ENCODE measurements at places on chromosomes 16 and 17.

DNA sequence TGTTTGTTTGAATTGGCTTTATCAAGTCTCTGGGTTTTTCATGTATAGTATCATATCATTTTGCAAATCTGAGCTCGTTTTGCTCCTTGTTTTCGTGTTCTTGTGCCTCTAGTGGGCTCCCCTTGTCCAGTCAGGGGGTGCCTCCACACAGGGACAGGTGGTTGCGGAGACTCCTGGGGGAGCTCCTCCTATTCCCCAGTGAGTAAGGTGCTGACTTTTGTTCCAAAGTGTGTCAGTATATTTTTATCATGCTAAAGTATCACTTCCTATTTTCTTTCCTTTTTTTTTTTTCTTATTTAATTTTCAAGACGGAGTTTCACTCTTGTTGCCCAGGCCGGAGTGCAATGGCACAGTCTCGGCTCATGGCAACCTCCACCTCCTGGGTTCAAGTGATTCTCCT, 30.3 kb upstream of the IL17C start:
- DNase-seq: no peak

GRCh38 chr16:4925293-4925607, 11.7 kb downstream of the PPL start:
- DNase-seq: no peak

GRCh38 chr17:59178266-59178985, 22.9 kb downstream of the PRR11 start:
- DNase-seq: no peak

- no peak for DNase-seq
Observed at GRCh38 chr16:29824589-29825144, 4.4 kb downstream of the MVP start.

DNA sequence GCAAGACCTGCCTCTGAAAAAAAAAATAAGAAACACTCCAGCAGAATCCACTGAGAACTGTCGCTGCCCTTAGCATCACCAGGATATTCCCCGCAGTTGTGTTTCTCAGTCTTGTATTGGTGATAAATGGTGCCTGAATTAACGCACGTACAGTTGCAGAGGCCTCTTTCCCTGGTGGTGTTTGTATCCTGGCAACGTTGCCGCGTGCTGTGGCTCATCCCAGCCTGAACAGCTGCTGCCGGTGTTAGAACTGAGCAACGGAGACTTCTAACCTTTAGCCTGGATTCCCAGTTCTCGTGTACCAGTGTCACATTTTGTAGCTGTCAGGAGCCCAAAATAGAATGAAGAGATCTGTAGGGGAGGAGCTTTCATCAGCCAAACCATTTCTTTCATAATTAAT, 4.8 kb downstream of the MLYCD start:
- no peak for DNase-seq

DNA sequence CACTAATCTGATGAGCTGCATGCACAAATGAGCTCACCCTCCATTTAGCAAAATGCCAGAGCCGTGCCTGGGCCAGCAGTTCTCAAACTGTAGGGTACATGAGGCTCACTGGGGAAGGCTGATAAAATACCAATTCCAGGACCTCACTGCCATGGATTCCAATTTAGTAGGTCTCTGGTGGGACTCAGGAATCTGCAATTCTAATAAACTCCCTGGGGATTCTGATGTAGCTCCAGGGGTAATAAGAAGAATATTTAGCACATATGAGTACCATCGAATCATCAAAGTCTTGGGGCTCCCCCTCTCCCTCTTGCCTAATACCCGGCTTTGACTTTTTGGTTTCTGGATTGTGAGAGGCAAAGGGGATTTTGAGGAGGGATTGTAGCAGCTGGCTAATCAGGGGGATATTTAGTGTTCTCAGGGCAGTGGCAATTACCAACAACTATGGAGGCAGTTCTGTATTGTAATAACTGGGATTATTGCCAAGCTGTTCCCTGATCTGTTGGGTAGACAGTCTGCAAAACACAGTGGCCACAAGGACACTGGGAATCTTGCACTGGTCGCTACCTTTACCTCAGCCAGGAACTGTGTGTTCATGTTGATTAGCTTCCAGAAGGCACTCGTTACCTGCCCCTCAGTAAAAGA, 140.4 kb downstream of the SHISA9 start:
- no peak for DNase-seq
